ENCODE measurements at places on chromosomes 12 and 14. TPM values are rescaled to one million over a fixed set of nuclear protein-coding genes. Genes with fewer than 3 reads are reported as not detected.

The SLC5A8 gene
- total RNA-seq = not detected

The KRT5 gene
- 884 TPM for total RNA-seq

The TBX3 gene
- total RNA-seq = 1.2 TPM

The ADAM21 gene
- total RNA-seq = 0.43 TPM

The GPR137C gene
- total RNA-seq = 0.39 TPM

The CIROP gene
- total RNA-seq = not detected

The LHX5 gene
- total RNA-seq = 1.2 TPM

The SLC17A8 gene
- not detected for total RNA-seq

The KERA gene
- not detected for total RNA-seq

The PROX2 gene
- total RNA-seq = not detected

The HCAR2 gene
- total RNA-seq = 0.39 TPM

The CEBPE gene
- total RNA-seq = not detected

The MUCL1 gene
- total RNA-seq = not detected

The CCDC88C gene
- not detected for total RNA-seq

The NFATC4 gene
- total RNA-seq = 59.3 TPM

The STON2 gene
- 32.2 TPM for total RNA-seq

The DDN gene
- total RNA-seq = under 0.01 TPM

The SRRM4 gene
- under 0.01 TPM for total RNA-seq

The SIX1 gene
- not detected for total RNA-seq

The CARMIL3 gene
- under 0.01 TPM for total RNA-seq

The CCDC196 gene
- not detected for total RNA-seq

The TMEM132C gene
- not detected for total RNA-seq

The ADAMTS20 gene
- not detected for total RNA-seq

The C12orf57 gene
- 133 TPM for total RNA-seq

The KRT77 gene
- total RNA-seq = not detected

The LRRC43 gene
- 1.2 TPM for total RNA-seq

The KRT6B gene
- total RNA-seq = 2.9 TPM

The TAS2R9 gene
- total RNA-seq = not detected

The TAS2R30 gene
- total RNA-seq = 7.0 TPM

The ALDH2 gene
- 6.2 TPM for total RNA-seq

The SLCO1B1 gene
- total RNA-seq = not detected

The TSHR gene
- total RNA-seq = 0.22 TPM

The ZNF140 gene
- 23.0 TPM for total RNA-seq

The KRT71 gene
- under 0.01 TPM for total RNA-seq

The GPR68 gene
- total RNA-seq = 0.39 TPM

The KRT83 gene
- total RNA-seq = not detected

The BMP4 gene
- not detected for total RNA-seq

The C14orf180 gene
- total RNA-seq = not detected

The TEDC1 gene
- 7.0 TPM for total RNA-seq

The SERPINA1 gene
- 0.22 TPM for total RNA-seq

The CLEC12A gene
- not detected for total RNA-seq

The PIWIL1 gene
- not detected for total RNA-seq

The SMCO2 gene
- not detected for total RNA-seq
